Stimulated activated CD8-positive, alpha-beta memory T cell treated with anti-CD3 and anti-CD28 coated beads, Interleukin-15, amount 100 ng/mL, for 24 hours (primary cell): ENCODE measurements at places on chromosomes 12 and 14.

DNA sequence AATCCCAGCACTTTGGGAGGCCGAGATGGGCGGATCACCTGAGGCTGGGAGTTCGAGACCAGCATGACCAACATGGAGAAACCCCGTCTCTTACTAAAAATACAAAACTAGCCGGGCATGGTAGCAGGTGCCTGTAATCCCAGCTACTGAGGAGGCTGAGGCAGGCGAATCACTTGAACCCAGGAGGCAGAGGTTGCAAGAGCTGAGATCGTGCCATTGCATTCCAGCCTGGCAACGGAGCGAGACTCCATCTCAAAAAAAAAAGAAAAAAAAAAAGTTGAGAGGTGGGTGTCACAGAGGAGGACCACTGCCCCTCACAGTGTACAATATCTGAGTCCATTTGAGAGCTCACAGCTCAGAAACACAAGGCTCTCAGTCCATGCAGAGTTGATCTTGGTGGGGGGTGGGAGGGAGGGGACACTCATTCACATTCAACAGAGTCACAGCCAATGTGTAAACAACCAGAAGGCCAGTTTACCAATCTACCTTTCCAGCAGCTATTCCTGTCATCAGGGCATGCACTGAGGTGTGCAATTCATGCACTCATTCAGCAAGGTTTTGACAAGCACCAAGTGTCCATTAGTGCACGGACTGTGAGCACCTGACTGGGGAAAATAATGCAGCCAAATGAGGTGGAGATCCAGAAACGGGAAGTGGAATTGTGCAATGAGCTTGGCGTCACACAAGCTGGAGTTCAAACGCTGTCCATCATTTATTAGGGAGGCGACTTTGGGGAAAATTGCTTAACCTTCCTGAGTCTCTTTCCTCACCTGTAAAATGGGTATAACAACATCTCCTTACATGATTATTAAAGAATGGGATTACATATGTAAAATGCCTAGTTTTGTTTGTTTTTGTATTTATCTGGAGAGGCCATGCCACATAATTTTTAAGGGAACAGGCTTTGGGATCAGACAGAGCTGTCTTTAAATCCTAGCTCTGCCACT, 4.4 kb upstream of the EIF5 start:
- DNase-seq, result no peak

- no peak for DNase-seq
These were observed 433.8 kb upstream of the MIS18BP1 start for GRCh38 chr14:45686771-45687170.

DNA sequence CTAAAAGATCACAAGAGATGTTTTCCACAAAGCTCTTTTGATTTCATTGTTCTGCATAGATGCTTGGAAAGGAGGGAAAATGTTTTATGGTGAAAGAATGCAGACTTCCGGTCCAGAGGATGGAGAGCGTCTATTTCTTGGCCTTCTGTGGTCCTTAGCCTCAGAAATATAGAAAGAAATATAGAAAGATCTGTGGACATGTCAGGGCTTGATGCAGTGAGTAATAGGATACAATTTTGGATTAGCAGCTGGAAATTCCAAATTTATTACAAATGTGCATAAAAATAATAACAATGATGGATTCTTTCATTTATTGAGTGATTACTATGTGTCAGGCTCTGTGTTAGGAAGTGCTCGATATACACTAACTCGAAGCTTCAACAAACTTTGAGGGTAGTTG, 20.2 kb downstream of the AKAP6 start:
- DNase-seq, result no peak

DNA sequence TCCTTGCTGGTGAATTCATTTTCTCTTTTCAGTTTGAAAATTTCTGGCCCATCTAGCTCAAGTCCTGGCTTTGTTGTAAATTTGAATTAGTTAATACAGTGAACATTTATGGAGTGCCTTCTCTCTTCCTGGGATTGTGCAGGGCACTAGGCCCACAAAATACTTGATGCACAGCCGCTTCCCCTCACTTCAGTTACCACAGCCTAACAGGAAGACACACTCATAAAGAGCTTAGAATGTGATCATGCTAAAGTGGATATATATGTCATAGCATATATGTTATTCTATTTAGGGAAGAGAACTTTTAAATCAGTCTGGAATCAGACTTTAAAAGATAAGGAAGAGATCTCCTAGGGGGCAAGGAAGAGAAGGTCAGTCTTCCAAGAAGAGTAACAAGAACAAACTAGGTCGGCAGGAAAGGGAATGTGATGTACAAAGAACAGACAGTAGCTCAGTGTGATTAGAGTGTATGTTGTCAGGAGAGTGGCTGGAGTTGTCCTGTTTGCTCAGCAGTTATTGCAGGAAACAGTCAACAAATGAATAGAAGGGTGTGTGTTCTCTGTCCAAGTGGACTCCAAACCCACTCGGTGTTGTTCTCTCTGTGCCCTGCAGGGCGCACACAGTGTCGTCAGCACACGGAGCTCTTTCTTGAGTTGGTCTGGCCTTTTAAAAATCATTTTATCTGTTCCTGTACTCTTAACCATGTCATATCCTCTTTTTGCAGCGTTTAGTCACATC, 74.4 kb downstream of the DAAM1 start:
- DNase-seq, result no peak

DNA sequence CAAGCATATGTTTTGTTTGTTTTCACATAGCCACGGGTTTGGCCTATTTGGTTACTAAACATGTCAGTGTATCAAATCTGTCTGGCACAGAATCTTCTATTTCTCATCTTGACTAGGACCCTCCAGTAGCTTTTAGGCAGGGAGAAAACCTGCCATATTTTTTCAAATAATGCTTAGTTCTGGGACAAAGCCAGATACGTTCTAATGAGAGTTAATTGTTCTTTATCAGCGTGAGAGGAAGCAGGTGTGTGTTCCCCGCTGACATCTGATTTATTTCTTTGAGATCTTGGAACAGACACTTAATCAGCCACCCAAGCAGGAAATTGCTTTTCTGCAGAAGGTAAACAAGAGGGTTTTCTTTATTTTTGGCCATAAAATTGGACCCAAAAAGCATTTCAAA, 54.8 kb downstream of the GOLGA5 start:
- no peak for DNase-seq

DNA sequence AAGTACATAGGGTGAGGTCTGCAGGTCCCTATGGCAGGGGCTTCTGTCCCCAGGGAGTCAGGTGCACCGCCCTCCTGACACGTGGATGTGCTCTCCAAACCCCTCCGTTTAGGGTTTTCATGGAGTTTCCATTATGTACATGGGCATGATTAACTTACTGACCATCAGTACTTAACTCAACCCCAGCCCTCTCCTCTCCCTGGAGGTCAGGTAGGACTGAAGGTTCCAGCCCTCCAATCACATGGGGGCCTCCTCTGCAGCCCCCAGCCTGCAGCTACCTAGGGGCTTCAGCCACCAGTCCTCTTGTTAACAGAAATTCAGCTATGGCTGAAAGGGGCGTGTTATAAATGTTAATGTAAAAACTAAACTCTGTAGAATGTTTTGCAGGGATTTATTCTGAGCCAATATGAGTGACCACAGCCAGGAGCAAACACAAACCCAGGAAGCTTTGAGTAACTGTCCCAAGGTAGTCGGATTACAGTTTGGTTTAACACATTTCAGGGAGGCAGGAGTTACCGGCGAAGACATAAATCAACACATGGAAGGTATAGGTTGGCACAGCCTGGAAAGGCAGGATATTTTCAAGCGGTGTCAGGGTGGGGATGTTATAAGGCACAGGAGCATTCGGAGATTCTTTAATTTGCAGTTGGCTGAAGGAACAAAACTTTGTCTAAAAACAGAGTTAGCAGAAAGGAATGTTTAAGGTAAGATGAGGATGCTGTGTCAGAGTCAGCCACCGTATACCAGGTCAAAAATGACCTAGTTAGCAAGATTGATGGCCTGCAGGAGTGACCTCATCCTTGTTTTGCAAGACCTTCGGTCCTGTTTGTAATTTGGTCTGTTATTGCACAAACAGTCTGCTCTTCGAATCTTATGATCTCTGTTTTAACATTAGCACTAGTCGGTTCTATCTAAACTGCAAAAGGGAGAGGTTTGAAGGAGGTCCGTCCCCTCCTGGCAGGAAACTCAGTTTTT, 75.2 kb downstream of the TNFAIP2 start:
- DNase-seq, result no peak

DNA sequence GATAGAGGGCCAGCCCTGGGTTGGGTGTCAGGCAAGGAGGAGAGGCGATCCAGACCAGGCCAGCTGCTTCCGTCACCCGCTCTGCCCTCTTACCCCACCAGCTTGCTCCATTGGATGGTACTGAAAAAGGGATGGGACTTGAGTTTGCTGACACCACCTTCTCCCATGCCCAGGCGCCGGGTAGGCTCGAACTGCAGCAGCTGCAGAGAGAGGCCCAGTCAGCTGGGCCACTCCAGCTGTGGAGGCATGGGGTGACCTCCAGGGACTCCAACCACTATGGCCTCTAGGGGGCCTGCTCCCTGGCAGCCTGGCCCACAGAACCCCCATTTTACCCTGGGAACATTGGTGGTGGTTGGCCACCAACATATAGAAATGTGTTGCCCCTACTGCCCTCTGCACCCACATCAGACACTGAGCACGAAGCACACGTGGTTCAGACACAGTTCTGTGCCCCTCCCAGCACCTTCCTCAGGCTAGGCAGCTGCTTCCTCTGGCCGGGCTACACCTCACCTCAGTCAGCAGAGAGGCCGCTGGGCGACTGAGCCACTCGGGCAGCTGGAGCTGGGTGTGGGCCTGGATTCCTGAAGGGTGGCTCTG, 16.0 kb downstream of the RPS6KL1 start:
- DNase-seq, result no peak

DNA sequence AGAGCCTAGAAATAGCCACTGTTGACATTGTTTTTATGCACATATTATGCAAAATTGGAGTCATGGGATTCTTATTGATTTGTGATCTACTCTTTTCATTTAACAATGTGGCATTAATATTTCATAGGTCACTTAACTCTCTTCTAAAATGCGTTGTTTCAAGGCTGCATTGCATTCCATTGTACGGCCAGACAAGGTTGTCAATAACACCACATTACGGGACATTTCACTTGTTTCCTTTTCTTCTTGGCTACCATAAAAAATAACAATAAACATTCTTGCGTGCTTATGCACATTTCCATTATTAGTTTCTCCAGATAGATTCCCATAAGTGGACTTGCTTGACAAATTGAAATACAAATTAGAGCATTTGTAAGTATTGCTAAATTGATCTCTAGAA, 120.8 kb upstream of the TMCC3 start:
- DNase-seq, result no peak

DNA sequence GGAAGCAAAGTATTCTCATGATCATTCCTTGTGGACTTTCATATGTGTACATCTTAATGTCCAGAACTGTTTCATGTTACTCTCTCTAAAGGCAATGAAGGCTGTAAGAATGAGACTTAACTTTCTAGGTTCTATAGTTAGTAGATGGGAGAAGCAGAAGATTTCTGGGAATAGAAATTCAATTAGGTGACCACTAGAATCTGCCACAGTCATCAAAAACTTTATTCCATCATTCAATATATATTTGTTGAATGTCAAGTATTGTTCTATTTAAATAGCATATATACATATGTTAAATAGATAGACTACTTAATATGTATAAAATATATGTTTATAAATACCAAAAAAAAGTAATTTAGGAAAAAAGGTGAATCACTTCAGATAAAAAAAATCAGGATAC, 972.9 kb downstream of the SLC6A15 start:
- DNase-seq, result no peak

DNA sequence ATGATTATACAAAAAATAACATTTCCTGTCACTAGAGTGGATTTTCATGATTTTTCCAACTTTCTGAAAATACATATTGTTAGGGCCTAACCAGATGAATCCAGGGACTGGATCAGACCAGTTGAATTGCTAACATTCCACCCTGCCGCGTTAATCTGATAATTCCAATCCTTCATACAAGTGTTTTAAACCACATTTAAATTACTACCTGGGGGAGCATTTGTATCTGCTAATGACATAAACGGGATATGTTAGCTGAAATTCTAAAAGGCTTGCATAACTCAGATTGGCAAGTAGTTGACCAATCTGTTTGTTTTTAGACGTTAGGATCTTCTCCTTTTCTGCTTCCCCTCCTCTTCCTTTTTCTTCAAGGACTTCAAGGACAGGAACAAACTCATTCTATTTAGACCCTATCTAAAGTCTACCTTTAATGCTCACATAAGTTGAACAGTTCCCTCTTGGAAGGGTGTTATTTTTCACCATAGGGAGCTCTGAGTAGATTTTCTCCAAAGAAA, 239.0 kb downstream of the ADAMTS20 start:
- no peak for DNase-seq

DNA sequence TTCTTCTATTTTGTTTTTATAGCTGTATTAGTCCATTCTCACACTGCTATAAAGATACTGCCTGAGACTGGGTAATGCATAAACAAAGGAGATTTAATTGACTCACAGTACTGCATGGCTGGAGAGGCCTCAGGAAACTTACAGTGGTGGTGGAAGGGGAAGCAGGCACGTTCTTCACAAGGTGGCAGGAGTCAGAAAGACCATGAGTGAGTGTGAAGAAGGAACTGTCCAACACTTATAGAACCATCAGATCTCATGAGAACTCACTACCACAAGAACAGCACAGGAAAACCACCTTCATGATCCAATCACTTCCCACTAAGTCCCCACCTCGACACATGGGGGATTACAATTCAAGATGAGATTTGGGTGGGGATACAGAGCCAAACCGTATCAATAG, 42.3 kb downstream of the ARMH4 start:
- DNase-seq, result no peak

DNA sequence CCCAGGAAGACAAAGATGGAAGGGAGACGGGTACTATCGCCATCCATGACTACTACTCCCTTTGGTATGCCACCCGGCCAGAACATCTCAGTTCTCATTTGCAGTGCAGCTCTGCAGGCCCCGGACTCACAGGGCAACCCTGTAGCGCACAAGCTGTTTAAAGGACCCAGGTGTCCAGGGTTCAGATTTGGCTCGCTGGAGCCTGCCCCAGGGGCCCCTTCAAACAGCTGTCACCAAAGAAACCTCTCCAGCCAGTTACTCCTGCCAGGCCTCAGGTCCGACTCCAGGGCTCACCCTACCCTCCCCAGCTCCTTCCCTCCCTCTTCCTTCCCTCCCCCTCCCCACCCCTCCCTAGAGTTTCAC, 5.5 kb upstream of the CHD4 start:
- DNase-seq, result no peak

DNA sequence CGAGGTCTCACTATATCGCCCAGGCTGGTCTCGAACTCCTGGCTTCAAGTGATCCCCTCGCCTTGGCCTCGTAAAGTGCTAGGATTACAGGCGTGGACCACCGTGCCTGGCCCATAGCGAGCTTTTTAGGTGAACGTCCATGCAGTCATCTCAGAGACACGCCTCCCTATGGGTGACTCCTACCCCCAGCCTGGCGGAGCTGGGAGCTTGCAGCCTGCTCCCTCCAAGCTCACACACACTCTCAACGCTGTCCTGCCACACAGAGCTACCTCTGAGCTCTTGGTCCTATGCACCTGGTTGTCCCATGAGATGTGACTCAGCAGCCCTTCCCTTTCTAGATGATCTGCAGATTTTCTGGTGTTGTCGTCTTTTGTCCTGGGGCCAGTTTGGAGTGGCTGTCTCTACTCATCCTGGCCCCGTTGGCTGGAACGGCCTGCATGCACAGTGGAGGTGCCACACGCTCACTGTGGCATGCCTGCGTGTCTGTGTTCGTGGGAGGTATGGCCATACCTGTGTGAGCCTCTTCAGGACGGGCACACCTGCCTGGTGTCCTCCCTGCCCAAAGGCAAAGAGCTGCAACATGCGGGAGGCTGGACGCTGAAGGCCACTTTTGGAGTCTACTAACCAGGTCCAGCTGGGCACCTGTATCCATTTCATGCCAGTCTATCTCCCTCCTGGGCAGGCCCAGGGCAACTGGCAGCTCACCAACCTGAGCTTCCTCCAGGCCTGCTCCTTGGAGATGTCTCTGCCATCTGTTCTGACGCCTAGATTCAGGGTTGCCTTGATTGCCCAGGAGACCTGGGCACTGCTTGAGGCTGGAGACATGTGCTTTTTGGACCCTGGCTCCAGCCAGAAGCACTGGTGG, 18.1 kb downstream of the CABP1 start:
- DNase-seq, result no peak
